ENCODE measurements at places on chromosomes 5 and 9. TPM values are rescaled to one million over a fixed set of nuclear protein-coding genes. Genes with fewer than 3 reads are reported as not detected.

Gene KCNIP1
- total RNA-seq: not detected

Gene SIL1
- total RNA-seq: 45.8 TPM

Gene CDKN2B
- 30.4 TPM for total RNA-seq

Gene CBY3
- total RNA-seq: not detected

Gene IRX4
- not detected for total RNA-seq

Gene PHF24
- not detected for total RNA-seq

Gene RBM27
- 24.1 TPM for total RNA-seq
